Stimulated activated CD4-positive, alpha-beta T cell treated with anti-CD3 and anti-CD28 coated beads, Interleukin-2, amount 100 ng/mL, for 4 hours (primary cell): ENCODE measurements at places on chromosomes 11 and 22.

DNA sequence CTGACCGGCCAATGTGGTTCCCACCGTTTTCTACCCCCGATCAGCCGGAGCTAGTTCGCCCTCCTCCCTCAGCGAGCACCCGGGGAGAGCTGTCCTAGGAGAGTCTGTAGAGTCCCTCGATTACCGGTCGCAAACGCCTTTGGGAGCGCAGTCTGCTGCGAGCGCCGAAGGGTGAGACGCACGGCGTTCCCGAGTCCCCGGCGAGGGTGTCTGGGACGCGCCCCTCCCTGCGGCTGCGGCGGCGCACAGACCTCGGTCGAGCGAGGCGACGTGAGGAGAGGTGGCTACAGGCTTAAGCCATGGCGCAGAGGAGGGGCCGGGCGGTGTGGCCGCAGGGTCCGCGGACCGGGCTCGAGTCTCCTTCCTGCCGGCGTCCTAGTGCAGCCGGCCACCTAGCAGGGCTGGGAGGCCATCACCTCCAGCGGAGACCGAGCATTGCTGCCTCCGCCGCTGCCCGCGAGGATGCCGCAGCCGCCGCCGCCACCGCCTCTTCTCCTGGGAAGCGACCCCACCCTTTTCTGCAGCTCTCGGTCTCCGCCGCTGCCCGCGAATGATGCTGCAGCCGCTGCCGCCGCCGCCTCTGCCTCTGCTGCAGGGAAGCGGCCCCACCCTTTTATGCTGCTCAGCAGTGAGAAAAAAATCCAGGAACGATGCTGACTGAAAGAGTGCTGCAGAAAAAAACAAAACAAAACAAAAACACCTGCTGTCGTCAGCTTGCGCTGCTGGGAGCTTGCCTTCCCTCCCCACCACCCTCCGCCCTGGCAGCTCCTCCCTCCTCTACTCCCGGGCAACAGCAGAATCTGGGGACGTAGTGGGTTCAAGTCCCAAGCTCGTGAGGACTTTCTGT lies at the start of gene MAP6:
TSS of gene MAP6 (minus strand) at position 588 of the 847 bp plus-strand sequence. CDS start 669 bp downstream, outside the sequence.
- DNase-seq = no peak

- no peak for DNase-seq
Measured at GRCh38 chr22:20618488-20618887, 111.1 kb downstream of the MED15 start.

GRCh38 chr11:122780296-122780949 lies 57.9 kb upstream of the CRTAM start:
- DNase-seq = no peak

GRCh38 chr11:15107730-15108515 lies 6.8 kb upstream of the INSC start:
- no peak for DNase-seq

DNA sequence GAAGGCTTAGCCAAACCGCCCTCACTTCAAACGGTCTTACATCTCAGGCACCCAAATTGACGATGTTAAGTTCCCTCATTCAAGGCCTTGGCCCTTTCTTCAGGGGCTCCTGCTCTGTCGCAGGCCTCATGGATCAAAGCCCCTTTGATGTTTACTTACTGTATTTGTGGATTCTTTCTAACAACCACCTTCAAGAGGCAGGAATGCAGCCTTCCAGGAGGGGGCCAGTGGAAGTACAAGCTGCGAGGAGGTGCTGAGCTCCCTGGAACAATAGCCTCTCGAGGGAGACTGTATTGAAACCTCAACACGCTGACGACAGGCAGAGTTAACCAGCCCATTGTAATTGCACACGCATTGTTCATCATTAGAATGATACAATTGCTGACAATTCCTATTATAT lies 209.1 kb downstream of the ST3GAL4 start:
- no peak for DNase-seq

DNA sequence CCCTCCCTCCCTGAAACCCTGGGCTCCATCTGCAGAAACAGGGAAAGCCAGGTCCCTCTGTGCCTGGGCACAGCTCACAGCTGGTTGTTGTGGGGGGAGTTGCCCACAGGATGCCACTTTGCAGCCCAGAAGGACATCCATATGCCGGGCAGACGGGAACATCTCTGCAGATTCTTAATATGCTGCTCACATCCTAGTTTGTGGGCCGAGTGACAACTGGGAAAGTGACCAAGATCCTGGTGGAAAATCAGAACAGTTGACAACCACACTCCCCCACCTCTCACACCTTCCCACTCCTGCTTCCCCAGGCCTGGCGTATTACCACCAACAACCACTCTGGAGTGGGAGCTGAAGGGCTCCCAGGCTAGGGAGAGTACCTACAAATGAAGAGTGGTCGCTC lies 7.3 kb upstream of the SCGB1A1 start:
- no peak for DNase-seq

DNA sequence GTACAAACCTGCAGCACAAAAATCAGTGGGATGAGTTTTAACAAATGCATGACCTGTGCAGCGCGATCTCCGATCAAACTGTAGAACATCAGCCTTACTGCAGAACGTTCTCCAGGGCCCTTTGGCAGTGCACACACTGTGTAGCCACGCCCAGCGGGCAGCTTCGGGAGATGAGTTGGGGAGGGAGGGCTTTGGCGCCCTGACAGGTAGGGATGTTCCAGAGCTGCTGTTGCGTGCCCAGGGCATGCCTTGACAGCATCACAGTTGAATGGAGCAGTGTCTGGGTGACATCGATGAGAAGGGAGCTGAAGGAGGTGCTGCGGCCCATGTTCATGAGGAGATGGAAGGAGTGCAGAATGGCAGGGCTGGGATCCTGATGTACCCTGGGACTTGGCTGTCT lies 80.2 kb downstream of the TBC1D22A start:
- no peak for DNase-seq

- no peak for DNase-seq
Measured at GRCh38 chr22:24592058-24592850, 619 bp downstream of the LRRC75B start.

DNA sequence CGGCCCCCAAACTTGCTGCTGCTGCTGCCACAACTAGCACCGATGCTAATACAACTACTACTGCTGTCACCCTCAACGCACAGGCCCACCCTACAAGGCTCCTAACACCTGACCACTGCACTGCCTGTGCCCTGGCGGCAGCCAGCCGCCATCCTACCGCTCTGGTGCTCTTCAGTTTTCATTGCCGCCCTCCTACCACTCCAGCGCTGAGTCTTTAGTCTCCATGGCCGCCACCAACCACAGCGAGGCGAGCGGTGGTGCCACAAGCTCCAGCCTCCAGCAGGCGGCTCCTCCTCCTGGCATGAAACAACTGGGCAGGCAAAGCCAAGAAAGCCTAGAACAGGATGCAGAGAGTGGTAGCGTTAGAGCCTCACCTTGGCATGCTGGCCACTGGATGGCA lies 5.0 kb upstream of the RFPL3 start:
- no peak for DNase-seq

DNA sequence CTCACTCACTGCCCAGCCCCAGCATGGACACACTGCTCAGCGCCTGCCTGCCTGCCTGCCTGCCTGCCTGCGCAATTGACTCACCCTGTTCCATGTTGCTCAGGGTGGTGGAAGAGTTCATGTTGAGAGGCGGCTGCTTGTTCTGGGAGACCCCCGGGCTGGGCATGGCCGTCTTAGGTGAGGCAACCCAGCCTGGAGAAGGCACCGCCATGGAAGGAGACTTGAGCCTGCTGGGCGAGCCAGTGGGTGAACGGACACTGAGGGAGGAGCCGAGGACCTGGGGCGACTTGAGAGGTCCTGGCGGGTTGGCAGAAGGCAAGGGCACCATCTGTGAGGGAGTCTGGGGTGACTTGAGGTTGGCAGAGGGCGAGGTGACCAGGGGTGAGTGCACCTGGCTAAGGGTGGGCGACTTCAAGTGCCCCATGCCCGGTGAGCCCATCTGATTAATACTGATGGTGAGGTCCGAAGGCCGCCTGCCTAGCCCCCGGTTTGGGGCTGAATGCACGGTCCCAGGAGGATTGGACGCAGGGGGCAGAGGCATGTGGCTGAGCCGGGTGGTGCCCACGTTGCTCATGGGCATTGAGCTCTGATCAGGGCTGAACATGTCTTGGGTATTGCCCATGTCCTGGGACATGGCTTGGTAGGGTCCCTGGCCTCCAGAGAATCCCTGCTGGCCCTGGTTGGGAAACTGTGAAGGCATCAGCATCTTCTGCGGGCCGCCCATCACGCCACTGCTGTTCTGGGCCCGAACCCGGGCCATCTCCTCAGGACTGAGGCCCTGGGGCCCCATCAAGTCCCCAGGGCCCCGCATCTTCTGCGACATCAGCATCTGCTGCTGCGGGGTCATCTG lies 17.1 kb downstream of the CXCR5 start:
- DNase-seq = no peak

DNA sequence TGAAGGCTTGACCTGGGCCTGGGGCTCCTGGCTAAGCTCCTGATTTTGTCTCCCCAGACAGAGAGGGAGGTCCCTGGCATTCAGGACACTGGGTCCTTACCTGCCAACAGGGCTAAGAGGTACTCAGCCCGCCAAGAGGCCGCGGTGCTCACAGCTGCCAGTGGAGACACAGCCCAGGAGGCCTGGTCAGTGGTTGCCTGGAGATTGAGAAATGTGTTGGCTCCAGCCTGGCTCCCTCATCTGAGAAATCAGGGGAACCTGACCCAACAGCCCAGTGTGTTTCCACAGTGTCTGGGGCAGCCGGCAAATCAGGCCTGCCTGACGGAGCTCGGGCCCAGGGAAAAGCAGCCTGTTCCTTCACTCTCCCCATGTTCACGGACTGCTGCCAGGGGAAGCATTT lies 79.4 kb upstream of the NAV2 start:
- DNase-seq = no peak

- no peak for DNase-seq
Measured at GRCh38 chr11:33742249-33742851, 6.1 kb upstream of the CD59 start.

DNA sequence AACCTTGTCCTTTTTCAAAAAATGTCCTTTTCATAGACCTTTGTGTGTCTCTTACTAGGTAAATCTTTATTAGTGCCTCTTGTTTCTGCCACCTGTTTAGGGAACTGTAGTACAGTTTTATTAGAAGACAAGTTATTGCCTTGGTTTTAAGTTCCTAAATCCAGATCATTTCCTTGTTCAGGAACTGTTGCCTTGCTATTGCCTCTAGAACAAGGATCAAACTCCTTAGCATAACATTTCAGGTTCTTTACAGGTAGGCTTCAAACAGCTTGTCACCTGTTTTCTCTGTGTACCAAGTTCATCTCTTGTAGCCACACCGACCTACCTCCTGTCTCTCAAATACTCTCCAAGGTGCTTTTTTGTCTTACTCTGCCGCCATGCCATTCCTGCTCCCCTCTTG lies 75.2 kb downstream of the MTMR3 start:
- DNase-seq = no peak

DNA sequence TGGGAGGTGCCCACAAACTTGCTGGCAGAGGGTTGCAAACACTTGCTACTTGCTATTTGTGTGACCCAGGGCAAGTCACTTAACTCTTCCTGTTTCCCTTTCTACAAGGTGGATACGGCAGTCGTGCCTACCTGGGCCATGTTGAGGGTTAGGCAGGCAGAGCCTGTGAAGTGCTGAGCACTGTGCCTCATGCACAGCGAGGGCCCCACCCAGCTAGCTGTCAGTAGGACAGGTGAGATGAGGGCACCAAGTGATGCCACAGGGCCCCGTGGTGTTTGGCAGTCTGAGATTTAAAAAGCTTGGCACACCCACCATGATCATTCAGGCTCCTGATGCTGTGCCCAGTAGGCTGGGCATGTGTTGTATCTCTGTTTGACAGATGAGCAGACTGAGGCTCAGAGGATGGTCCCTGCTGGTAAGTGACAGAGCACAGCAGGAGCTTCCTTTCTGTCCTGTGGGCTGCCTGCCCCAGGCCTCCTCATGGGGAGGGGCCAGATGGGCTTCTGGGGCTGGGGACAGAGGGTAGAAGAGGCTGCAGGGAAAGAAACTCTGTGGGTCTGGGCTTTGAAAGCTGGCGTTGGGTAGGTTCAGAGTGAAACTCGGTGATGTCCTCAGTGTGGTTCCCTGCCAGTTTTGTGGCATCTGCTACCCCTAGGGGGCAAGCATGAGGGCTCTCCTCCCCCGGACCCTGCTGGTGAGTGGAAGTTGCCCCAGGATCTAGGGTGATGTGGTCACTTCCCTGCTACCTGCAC lies 59.3 kb downstream of the TSPAN18 start:
- no peak for DNase-seq

DNA sequence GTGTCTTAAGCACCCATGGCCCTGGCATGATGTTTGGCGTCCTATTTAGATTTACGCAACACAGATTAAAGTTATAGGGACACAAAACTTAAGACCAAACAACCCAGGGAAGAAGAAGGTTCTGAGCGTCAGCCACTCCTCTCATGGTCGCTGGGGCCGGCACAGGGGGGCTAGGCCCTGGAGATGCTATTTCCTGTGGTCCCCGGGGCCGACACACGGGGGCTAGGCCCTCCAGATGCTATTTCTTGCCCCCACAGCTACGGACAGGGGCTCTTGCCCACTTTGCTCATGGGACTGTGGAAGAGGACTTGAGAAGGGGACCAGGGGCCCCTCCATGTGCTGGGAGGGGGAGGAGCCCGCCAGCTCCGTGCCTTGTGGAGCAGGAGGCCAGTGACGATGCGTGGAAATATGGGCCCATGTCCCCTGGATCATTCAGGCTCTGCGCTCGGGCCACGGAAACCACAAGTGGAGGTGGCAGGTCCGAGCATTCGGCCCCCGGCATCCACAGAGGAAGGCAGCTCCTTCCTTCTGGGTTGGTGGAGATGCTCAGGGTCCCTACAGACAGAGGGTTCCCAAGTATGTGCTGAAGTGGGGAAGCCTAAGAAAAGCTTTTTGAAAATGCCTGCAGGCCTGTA lies 711.1 kb downstream of the BRD1 start:
- no peak for DNase-seq

GRCh38 chr11:98277251-98277912 lies 743.4 kb upstream of the CNTN5 start:
- no peak for DNase-seq

GRCh38 chr11:57499413-57499982 lies 16.0 kb downstream of the SLC43A1 start:
- no peak for DNase-seq

GRCh38 chr11:115279813-115280761 lies 224.1 kb downstream of the CADM1 start:
- DNase-seq = no peak

DNA sequence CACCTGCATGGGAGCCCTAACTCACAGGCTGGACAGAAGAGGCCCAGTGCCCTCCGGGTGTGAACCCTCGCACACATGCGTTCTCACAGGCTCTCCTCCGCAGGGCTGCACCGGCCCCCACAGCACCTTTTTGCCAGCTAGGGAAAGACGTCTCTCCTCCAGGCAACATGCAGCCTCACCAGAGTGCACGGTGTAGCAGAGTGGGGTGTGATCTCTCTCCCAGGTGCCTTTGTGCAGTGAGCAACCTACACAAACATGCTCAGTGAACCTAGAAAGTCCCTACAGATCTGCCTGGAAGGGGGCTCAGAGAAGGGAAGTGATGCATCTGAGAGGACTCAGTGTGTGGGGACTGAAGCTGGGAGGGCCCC lies 3.7 kb upstream of the CARNS1 start:
- no peak for DNase-seq

- no peak for DNase-seq
Measured at GRCh38 chr11:116379185-116379828, 393.5 kb downstream of the BUD13 start.
